ENCODE measurements at places on chromosomes 4 and X.

- DNase-seq, result no peak
These were observed 687.9 kb upstream of the AADAT start for GRCh38 chr4:170777663-170778062.

DNA sequence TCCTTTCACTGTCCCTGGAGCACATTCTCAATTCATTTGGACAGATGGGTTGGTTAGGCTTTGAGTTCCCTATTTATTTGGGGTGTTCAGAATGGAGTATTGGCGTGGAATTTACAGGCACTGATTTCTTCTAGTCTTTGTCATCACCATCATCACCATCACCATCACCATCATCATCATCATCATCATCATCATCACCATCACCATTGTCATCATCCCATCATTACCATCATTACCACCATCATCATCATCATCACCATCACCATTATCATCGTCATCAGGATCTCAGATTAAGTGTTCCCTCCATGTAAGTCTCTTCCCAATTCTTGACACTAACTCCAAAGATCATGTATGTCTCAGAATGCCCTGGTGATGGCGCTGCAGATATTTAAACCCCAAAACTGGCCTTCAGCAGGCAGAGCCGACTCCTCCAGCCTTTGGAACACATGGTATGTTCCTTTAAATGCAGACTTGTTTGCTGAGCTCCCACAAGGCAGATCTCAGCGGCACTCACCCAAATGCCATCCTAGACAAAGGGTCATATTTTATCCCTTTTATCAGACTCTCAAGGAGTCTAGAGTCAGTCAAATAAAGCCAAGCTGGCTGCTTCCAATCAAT lies 19.8 kb upstream of the FAM9A start:
- DNase-seq, result no peak

GRCh38 chr4:153409924-153410501 lies 56.1 kb upstream of the TMEM131L start:
- DNase-seq, result no peak

DNA sequence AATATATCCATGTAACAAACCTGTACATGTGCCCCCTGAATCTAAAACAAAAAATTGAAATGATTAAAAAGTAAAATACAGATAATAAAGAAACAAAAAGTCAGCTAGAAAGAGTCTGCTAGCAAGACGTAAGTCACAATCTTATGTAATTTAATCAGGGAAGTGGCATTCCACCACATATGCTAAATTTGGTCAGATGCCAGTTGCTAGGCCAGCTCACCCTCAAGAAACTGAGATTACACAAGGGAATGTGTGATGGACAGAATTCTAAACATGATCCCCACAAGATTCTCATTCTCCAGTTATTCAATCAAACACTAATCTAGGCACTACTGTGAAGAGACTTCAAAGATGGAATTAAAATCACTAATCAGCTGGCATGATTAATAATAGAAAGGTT lies 689.3 kb downstream of the CENPC start:
- DNase-seq, result no peak

GRCh38 chr4:187849556-187850225 lies 145.9 kb upstream of the ZFP42 start:
- DNase-seq, result no peak

- no peak for DNase-seq
These were observed 62.7 kb downstream of the TRIM2 start for GRCh38 chr4:153266988-153267387.

- no peak for DNase-seq
These were observed 14.6 kb downstream of the HERC3 start for GRCh38 chr4:88606832-88607231.

DNA sequence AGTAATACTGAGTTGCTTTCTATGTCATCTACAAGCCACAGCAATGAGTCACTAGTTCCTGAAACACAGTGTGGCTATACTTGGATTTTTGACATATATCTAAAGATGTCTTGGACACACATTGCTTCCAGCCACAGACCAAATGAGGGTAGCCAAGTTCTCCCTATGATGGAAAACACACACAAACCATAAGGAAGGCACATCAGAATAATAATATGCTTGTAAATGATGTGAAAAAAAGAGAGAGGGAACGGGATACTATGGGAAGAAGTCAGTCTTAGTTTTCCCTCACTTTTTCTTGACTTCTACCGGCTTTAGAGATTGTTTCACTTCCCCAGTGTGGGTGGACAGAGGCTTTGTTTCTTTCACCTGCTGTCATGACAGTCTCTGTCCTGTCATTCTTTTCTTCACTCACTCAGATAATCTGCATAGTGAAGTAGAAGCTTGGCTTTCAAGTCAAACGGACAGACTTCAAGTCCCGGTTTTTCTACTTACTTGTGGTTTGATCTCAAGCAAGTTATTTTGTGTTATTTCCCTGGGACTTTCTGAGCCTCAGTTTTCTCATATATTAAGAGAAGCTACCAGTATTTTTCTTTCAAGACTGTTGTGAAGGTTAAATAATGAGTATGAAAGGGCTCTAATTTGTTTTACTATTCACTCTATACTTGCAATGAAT lies 34.7 kb downstream of the P2RY10 start:
- peak; percentile 77 for DNase-seq

GRCh38 chr4:16759931-16760582 lies 138.4 kb downstream of the LDB2 start:
- no peak for DNase-seq

- no peak for DNase-seq
These were observed 782 bp downstream of the ARHGAP24 start for GRCh38 chr4:85475631-85476233.

DNA sequence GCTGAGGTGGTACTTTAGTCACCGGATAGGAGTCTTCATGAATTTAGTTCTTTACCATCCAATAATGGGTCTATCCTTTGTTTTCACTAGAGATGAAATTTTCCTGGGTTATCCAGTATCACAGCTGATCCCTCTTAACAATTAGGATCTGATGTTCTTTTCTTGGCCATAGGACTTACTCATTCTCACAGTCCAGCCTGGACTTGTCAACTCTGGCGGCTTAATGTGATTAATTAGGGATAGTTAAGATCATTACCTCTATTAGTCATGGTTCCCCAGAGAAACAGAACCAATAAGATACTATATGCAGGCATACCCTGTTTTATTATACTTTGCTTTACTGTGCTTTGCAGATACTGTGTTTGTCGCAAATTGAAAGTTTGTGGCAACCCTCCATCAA lies 272.7 kb upstream of the FAT4 start:
- DNase-seq, result no peak

- DNase-seq, result no peak
These were observed 201.5 kb upstream of the GATB start for GRCh38 chr4:151962138-151962823.

DNA sequence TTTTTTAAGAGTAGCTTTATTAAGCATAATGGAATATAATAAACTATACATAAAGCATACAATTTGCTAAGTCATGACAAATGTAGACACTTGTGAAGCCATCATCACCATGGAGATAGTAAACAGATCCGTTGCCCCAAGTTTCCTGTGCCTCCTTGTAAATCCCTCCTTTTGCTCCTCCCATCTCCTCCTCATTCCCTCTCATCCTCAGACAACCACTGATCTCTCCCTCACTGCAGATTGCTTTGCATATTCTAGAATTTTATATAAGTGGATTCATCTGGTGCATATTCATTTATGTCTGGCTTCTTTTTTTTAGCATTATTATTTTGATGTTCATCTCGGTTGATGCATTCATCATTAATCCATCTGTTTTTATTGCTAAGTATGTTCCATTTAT lies 67.0 kb downstream of the CYTL1 start:
- no peak for DNase-seq

- DNase-seq, result no peak
These were observed 360.5 kb downstream of the ZNF674 start for GRCh38 chrX:46184749-46185148.

DNA sequence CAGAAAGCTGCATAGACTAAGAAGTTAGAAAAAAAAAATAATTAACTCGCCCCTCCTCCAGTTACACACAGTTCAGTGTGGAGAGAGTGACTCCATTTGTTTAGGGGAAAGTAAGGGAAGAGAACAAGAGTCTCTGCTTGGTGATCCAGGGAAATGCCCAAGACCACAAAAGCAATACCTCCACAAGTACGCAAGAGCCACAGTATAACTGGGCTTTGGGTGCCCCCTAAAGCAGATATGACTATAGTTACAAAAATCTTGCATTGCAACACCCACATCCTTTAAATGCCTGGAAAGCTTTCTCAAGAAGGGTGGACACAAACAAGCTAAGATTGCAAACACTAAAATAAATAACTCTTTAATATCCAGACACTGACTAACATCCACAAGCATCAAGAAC lies 164.2 kb upstream of the NRK start:
- DNase-seq, result no peak

DNA sequence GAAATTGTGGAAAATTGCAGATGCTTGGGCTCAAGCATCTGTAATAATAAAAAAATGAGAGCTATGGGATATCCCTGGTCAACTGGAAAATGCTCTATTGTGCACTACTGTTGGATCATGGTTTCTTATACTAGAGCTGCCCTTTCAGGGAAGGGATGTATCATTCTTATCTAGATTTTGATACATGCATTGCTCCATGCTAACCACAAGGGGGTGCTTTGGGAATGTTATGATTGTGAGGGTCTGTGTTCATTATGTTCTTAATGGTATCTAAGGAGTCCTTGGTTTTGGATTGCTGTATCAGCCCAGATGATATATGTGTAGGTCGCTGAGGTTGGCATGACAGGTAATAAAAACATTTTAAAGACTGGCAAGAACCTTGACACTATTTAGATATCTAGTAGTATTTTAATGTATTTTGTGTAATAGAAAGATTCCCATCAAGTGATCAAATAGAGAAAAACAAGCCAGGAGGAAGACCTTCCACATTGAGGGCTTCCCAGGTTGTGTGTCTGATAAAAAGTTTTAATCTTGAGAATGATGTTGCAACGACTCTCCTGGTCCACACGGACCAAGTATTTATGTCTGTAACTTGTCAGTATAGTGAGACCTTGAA lies 49.2 kb upstream of the TLR2 start:
- DNase-seq, result no peak

GRCh38 chrX:55107911-55108310 lies 19.1 kb downstream of the PAGE2 start:
- DNase-seq, result no peak

DNA sequence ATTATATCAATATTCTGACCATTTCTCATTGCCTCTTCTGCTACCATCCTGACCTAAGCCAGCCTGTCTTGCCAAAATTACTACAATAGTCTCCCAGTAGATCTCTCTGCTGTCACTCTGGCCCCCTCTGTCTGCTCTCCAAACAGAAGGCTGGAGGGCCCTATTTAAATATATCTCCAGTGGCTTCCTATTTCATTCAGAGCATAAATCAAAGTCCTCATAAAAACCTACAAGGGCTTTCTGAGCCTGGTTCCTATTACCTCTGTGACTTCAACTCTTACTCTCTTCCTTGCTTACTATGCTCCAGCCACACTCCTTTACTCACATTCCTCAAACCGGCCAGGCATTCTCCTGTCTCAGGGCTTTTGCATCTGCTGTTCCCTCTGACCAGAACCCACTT lies 19.0 kb downstream of the IGSF1 start:
- no peak for DNase-seq

DNA sequence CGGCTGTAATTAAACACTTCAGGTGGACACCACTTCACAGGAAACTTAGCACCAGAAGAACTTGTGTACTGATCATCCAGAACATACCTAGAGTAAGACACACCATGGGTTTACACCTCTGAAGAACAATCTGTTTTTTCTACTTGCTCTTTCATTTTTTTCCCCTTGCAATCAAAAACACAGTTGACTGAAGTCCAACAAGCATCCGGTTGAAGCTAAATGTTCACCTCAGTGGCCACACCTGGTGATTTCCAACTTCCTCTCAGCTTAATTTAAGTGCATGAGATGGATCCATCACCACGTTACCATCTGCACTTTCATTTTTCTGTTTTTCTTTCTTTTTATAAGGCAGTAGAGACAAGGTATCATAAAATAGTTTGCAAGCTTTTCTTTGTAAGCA lies 4.9 kb upstream of the TXK start:
- DNase-seq, result peak; percentile 81

DNA sequence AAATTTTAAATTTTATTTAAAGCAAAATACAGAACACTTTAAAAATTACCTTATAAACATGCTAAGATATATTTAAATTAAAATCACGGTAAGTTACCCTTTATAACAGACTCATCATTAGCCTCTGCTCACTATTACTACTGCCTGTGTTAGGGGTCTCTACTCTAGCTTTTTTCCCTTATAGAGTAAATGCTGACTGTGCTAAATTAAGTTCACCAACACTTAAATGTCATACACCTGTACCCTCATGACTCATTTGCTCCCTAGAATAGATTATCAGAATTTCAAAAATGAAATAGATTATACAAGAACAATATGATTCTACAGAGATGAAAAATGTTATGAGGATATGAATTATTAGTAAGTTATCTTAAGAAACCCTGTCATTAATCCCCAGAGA lies 131.1 kb upstream of the INPP4B start:
- DNase-seq, result no peak

- no peak for DNase-seq
These were observed 2414.2 kb downstream of the PCDH7 start for GRCh38 chr4:33134366-33134765.

DNA sequence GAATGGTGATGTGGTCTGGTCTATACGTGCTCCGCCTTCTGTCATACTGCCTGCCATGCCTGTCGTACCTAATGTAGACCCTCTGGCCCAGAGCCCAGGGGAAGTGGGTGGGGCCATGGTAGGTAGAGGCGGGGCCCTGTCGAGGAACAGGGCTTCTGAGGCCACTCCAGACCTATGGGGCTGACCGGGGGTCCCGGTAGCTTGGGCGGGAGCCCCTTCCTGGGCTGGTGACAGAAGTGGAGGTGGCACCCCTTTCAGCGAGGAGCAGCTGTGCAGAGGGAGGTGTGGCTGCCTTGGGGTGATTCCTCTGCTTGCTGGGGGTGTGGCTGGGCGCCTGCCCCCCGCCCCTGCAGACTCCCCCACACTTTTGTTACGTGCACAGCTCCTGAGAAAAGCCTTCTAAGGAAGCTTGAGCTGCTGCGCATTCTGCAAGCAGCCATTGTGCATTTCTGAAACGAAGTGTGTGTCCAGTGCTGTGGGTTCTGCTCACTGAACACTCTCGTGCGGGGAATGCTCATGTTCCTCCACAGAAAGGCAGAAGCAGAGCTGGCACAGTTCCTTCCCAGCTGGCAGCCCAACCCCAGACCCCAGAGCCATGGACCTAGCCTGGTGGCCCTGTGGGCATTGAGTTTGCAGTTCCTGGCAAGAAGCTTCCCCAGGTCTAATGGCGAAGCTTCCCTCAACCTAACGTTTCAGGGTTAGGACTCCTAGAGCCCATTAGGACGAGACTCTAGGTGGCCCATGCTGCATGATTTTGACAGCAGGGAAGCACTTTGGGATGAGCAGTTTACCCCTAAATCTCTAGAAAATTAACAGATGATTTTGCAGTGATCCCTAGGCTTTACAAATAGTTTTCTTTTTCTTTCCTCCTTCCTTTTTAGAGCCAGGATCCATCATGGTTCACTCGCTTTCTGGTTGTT lies 72.7 kb upstream of the HGFAC start:
- DNase-seq, result no peak

GRCh38 chrX:104351173-104351769 lies 96.5 kb upstream of the ESX1 start:
- DNase-seq, result no peak

DNA sequence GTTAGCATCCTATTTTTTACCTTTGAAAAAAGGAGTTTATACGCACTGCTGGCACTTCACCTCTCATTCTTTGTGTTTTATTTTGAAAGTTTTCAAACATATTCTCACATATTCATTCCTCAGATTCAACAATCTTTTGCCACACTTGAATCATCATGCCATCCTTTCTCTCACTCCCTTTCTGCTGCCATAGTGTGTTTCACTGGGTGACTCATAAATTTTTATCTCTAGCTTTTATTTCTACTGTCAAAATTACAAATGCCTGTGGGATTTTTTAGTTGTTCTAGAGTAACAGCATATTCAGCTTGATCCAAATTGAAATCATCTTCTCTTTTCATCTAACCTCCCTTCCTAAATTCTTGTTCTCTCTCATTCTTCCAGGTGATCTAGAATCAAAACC lies 28.0 kb downstream of the MFSD8 start:
- DNase-seq, result no peak
